ENCODE measurements at places on chromosomes 16 and 17.

- DNase-seq: no peak
These were observed 110.6 kb upstream of the PLCG2 start for GRCh38 chr16:81668243-81669097.

DNA sequence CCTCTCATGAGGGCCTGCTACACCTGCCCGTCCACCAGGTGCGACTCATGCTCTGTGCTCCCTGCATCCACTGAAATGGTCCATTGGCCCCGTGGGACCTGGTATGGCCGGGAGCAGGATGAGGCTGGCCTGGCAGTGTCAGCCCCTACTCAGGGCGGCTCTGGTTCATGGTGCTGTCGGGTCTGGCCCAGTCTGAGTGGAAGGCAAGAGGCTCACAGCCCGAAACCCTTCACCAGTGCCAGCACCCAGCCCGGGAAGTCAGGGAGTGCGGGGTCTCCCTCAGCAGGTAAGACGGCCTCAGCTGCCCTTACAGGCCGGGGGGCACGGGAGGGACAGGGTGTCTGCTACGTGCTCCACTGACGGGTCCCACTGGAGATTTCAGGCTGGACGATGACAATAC lies 40.5 kb upstream of the RASD1 start:
- no peak for DNase-seq

- DNase-seq: no peak
These were observed 42.1 kb upstream of the BHLHA9 start for GRCh38 chr17:1227917-1228780.

DNA sequence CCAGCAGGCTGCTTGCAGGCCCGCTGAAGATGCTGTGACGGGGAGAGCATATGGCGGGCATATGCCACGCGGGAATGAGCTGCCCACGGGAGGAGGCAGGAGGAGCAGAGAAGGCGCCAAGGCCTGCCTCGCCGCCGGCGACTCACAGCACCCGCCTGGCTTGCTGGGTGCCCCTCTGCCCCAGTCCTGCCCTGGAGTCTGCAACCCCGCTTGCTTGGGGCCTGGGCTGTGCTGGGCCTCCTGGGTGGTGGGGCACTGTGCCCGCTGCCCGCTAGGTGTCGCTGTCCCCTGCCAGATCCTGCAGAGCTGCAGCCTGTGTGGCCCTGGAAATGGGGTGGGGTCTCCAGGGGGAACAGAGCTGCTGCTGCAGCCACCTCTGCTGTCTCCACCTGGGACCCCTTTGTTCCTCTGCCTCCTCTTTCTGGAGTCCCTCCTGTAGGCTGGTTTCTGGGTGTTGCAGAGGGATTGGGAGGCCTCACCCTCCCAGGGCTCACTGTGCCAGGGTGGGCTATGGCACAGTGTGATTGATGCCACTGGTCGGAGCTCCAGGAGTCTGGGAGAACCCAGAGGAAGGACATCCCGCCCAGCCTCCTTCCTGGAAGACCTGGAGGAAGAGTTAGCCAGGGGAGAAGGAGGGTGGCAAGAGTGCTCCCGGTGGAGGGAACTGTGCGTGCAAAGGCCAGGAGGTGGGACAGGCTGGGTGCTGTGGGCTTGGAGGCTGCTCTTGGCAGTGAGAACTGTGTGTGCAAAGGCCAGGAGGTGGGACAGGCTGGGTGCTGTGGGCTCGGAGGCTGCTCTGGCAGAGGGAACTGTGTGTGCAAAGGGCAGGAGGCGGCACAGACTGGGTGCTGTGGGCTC lies 141.0 kb upstream of the CIBAR2 start:
- DNase-seq: no peak

DNA sequence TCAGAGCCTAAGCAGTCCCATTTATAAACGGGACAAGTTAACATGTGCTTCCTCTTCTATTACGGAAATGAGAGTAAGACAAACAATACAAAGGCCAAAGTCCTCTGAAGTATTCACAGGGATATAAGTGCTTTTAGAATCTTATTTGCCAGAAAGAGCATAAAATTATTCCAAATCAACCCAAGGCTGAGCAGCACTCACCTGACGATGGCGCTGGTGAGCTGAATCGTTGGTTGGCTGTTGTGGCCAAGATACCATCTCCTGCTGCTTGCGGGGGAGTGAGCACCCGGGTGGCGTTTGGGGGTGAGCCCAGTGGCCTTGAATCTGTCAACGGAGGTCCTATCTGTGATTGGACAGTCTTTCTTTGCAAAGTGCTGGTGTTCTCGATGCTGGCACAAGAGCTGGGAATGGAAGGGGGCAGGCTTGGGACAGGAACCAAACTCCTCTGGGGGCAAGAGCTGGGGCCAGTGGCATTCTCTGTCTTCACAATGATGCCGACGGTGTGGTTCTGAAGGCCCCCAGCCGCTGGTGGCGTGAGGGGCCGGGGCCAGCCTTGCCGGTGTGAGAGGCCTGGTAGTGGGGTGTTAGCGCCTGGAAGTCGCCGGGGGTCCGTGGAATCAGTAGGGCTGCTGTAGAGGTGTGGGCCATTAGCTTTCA lies 9.5 kb upstream of the DHRS13 start:
- no peak for DNase-seq

DNA sequence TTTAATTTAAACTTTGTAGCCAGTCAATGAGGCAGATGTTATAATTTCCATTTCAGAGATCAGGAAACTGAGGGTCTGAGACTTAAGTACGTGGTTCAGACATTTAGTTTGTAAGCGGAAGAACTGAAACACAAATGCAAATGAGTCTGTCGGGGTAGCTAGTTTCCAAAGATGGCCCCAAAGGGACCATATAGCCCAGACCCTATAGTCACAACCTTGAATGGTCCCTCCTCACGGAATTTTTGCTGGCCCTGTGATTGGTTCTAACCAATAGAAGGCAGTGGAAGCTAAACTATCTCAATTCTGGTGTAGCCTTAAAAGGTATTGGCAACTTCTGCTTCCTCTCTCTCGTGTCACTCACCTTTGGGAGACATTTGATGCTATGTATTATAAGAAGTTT lies 7.5 kb upstream of the BCO1 start:
- no peak for DNase-seq

GRCh38 chr17:17546399-17547185 lies 44.9 kb downstream of the PEMT start:
- DNase-seq: no peak

Measured in Kasumi-1 (cell line).